SW480 (cell line): ENCODE measurements at places on chromosomes 7 and 10.

DNA sequence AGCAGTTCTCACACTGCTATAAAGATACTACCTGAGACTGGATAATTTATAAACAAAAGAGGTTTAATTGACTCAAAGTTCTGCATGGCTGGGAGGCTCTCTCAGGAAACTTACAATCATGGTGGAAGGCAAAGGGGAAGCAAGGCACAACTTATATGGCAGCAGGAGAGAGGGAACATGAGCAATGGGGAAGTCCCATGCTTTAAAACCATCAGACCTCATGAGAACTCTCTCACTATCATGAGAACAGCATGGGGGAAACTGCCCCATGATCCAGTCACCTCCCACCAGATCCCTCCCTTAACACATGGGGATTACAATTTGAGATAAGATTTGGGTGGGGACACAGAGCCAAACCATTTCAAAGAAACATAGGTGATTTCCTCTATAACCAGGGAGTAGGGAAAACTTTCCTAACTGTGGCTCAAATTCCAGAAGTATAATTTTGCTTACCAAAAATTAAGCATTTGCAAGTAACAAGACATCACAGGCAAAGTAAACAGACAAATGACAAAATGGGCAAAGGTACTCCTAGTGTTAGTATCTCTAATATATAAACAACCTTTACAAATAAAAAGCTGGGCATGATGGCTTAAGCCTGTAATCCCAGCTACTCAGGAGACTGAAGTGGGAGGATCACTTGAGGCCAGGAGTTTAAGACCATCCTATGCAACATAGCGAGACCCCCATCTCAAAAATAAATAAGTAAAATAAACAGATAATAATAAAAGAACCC, 88.0 kb downstream of the KBTBD2 start:
- no peak for DNase-seq

DNA sequence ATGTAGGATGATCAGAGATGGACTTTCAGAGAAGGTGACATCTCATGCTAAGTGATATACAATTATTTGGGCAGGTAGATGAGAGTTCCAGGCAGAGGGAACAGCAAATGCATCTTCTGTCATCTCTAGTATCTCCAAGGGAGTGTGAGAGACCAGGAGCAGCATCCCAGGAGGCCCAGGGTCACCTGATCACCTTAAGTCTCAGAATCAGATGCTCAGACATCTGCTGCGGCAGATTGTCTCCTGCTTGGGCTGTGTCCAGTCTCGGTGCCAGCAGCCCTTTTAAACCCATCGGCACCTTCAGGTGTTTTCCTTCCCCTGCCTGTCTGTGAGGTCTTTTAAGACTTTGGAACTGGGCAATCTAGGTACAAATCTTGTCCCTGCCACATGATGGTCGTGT, 690.6 kb downstream of the LRMDA start:
- DNase-seq: no peak

DNA sequence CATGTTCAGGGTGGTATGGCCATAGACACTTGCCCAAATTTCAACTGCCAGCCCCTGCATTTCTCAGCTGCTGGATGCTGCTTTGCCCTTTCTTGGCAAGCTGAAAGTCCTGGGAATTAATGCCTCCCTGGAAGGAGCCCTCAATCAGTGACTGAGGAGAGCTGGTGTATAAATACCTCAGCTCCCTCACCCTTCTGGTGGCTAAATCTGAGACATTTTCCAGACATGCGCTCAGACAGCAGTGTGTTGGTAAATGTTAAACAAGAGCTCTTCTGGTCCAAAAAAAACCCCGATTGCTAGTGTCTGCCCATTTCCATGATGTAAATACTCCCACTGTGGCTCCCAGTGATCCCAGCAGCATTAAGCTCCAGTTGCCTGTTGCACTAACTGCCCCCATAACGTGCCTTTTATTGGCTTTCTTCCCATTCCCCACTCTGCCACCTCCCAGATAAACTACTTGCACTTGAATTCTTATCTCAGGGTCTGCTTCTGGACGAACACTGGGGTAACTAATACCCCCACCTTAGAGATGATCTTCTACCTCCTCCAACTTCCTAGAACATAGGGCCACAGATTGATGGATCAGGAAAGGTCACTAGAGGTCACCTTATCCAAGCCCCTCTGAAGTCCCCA, 6.7 kb upstream of the MYH16 start:
- DNase-seq: no peak

- DNase-seq: no peak
Observed at GRCh38 chr7:114777288-114777687, 144.6 kb upstream of the MDFIC start.

- DNase-seq: no peak
Observed at GRCh38 chr10:29970576-29970975, 88.8 kb downstream of the JCAD start.

DNA sequence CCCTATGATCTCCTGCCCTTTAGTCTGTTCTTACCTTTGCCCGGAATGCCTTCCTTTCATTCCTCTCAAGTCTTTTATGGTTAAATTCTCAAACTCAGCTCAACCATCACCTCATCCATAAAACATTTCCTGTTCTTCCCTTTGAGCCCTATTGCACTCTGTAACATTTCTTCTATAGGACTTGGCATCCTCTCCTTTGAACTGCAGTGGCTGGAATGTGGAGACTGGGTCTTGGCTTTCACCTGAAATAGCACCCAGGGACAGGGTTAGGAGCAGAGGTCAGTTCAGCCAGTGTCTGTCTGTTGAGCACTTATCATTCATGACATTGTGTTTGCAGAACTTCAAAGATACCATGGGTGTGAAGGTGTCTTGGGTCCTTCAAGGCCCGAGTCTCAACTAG, 7.2 kb downstream of the NFE2L3 start:
- peak; percentile 83 for DNase-seq

DNA sequence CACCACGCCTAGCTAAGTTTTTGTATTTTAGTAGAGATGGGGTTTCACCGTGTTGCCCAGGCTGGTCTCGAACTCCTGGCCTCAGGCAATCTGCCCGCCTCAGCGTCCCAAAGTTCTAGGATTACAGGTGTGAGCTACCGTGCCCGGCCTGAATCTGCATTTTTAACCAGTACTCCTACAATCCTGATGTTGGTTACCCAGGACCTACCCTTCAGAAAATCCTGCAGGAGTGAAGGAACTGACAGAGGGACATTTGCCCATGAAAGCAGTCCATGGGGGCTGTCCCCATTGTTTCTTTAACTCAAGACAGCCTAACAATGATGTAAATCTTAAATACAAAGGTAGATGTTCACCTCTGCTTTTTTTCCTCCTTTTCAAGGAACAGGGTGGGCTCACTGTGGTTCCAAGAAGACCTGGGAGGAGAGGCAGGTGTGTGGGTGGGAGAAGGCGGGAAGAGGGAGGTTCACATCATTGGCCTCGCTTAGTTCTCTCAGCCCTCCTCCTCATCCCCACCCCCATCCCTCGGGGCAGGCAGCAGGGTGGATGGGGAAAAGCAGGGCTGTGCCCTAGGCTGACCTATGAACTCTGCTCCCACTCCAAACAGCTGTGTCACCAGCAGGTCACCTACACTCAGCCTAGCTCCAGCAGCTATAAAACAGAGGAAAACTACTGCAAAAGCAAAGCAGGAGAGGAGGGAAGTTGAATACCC, 13.5 kb downstream of the LRRC20 start:
- no peak for DNase-seq

DNA sequence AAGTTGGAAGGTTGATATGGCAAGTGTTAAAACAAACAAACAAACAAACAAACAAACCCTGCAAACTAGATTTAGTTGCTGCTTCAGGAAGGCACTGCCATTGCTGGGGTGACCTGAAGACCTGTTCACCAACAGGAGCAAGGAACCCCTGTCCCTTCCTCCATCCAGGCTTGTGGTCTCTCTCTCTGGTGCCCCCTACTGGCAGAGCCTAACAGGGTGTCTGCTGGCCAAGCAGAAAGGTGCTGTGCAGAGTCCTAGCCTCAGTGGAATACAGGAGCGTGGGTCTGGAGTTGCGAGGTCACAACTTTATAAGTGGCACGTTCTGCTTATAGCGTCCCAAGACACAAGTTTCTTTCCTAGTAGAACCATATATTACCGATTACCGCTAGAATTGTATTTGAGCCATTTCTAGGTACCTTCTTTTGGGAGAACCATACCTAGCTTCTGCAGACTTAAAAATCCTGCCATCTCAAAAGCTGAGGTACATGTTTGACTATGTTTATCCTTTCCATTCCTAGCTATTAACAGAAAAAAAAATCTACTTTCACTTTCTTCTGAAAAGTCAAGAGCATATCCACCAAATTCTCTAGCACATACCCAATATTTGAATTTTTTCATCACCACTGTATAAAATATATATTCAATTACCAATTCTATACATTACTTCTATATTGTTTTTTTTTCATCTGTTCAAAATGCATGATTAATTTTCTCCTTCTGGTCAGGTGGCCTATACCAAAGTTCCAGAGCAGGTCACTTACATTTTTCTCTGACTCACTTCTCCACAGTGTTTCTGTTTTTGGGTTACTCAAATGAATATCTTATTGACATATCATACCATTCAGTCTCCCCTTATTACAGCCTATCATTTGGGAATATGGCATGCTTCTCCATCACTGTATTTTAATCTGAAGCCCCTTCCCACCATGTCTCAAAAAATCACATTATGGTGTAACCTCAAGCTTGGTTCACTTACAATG, 29.1 kb upstream of the CALD1 start:
- DNase-seq: peak; percentile 7

DNA sequence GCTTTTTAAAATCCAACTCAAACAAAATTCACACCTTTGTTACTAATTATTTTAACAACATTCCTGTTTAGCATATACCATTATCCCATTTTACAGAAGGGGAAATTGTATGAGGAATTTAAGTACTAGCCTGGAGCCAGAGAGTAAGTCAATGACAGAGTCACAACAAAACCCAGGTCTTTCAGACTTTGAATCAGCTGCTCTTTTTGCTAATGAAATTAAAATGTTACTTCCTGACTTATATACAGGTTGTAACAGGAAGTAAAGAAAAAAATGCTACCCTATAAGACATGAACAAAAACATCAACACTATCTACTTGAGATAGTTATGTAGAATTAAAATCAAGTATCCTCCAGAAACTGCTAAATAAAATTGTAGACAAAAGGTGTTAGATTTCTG, 82.6 kb upstream of the ASAH2 start:
- DNase-seq: no peak

DNA sequence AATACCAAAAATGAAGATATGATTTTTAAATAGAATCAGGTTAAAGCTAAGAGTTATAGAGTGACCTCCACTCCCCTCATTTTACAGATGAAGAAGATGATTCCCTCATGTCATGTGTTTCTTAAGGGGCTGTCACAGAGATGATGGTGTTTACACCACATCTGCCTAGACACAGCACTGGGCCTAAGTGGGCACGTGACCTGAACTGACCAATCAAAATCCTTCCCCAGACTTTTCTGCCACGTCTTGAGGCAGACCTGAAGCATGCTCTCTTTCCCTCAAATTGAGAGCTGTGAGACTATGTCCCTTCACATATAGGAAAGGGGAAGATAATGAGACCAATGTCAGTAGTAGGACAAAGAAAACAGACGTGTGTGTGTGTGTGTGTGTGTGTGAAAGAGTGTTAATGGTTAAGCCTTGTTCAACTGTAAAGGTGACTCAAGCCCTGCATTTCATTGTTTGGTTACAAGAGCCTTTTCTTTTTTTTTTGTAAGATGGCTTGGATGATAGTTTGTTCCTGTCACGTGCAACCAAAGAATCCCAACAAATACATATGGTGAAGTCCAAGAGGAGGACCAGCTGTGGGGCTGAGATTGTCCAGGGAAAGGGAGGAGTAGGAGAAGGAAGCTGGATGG, 172.8 kb upstream of the AOAH start:
- no peak for DNase-seq

DNA sequence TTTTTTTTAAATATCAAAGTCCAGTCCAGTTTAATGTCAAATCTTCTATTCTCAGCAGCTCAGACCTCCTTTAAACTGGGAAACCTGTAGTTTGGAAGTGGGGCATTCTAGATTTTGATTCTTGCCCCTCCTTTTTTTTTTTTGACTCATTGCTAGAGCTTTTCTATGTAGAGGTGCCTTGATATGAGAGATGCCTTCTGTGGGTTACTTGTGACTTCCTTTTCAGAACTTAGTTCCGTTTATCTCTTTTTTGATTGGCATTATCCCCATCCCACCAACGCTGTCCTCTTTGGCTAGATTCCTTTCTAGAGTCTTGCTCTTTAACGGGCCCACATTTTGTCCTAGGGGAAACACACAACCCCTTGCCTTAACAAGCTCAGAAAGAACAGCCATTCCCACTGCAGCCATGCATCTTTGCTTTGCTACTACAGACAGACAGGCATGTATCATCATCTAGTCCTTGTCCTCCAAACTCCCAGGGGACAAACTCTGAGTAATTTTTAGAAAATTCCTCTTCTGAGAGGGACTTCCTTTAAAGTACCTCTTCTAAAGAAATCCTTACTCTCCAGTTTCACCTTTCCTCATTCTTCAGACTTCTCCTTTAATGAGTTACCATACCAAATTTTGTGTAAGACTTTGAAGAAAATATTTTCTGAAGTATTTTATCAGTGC, 153.6 kb downstream of the PHF14 start:
- no peak for DNase-seq

DNA sequence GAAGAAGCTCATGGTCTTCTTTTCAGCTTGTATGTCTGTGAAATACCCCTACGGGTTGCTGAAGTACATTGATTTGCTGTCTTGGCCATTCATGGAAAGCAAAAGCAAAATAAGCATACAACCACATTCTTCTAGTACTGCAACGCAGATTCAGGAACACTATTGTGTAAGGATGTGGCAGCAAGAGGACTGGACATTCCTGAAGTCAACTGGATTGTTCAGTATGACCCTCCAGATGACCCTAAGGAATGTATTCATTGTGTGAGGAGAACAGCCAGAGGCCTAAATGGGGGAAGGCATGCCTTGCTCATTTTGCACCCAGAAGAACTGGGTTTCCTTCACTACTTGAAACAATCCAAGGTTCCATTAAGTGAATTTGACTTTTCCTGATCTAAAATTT, 133.4 kb upstream of the ANKRD1 start:
- DNase-seq: no peak

DNA sequence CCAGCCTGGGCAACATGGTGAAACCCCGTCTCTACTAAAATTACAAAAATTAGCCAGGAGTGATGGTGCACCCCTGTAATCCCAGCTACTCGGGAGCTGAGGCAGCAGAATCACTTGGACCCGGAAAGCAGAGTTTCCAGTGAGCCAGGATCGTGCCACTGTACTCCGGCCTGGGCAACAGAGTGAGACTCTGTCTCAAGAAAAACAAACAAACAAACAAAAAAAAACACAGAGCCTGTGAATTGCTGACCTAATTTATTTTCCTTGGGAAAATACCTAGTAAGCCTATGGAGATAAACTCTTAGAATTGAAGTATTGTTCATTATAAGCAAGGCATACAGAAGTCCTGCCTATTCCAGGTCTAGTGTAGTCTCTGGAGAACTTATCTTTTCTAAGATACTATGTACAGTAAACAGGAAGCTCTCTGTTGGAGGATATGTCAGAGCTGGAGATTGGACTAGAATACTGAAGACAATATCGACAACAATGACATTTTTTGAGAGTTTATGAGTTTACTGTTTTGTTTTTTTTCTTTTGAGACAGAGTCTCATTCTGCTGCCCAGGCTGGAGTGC, 14.9 kb downstream of the GTF2I start:
- DNase-seq: no peak
